ENCODE measurements at places on chromosomes 5 and 9.
A peak's percentile ranks its signal among the peaks of the same experiment; 100 is the strongest.

- peaks cover 16% of the 10 kb centered on the region for H3K4me1 ChIP-seq
- DNase-seq, result no peak
- peaks cover 49% of the 10 kb centered on the region for H3K27me3 ChIP-seq
- peaks cover 10% of the 10 kb centered on the region for H3K36me3 ChIP-seq
- H3K4me3 ChIP-seq, result peak overlapping the region; percentile 70
Measured at GRCh38 chr5:320524-321229, 837 bp upstream of the AHRR start.

- peaks cover 42% of the 10 kb centered on the region for H3K4me1 ChIP-seq
- peaks cover 18% of the 10 kb centered on the region for H3K36me3 ChIP-seq
- H3K27me3 ChIP-seq, result no peaks in the 10 kb centered on the region
- H3K27ac ChIP-seq, result peak overlapping the region; percentile 79
- no peak overlapping the region for H3K4me3 ChIP-seq
Measured at GRCh38 chr9:27565696-27566095, 7.6 kb downstream of the C9orf72 start.

GRCh38 chr9:8917956-8918739, 1118.6 kb upstream of the DMAC1 start:
- no peaks in the 10 kb centered on the region for H3K4me1 ChIP-seq
- no peak overlapping the region for H3K4me3 ChIP-seq

DNA sequence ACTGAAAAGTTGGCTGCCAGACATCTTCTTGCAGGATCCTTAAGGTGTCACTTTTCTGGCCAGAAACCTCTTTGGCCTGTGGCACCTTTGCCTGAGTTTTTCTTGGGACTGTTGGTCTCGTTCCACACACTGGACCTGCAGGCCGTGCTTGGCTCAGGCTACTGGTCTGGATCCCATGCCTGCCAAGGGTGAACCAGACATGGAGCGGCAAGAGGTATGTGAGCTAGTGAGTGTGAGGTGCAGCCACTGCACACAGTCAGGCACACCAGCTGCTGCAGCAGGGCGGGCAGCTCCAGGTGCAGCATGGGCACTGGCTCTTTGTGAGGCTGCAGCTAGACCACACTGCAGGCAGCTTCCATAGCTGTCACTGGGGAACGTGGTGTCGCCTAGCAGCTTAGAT, 47.9 kb downstream of the NDUFAF2 start:
- no peaks in the 10 kb centered on the region for H3K27me3 ChIP-seq
- peaks cover 7% of the 10 kb centered on the region for H3K4me1 ChIP-seq
- H3K4me3 ChIP-seq, result no peak overlapping the region
- no peak overlapping the region for H3K27ac ChIP-seq
- no peak for DNase-seq

DNA sequence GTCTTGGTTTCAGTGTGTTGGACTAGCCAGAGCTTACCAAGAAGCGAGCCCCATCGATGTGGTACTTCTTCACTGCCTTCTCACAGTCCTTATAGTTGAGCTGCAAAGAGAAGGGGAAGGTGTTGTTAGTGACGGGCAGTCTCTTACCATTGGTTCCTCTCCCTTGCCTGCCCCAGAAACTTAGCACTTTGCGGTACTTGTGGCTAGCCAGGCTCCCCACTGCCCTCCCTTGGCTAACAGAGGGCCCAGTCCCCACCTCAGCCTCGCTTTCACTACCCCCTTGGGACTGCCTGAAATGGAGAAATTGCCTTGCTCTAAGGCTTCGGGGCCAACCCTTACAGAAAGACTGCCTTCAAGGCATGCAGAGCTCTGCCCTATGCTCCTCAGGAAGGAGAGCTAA, 4.3 kb downstream of the LCP2 start:
- H3K4me3 ChIP-seq, result peak overlapping the region; percentile 100
- no peaks in the 10 kb centered on the region for H3K27me3 ChIP-seq
- H3K4me1 ChIP-seq, result peaks cover 97% of the 10 kb centered on the region

DNA sequence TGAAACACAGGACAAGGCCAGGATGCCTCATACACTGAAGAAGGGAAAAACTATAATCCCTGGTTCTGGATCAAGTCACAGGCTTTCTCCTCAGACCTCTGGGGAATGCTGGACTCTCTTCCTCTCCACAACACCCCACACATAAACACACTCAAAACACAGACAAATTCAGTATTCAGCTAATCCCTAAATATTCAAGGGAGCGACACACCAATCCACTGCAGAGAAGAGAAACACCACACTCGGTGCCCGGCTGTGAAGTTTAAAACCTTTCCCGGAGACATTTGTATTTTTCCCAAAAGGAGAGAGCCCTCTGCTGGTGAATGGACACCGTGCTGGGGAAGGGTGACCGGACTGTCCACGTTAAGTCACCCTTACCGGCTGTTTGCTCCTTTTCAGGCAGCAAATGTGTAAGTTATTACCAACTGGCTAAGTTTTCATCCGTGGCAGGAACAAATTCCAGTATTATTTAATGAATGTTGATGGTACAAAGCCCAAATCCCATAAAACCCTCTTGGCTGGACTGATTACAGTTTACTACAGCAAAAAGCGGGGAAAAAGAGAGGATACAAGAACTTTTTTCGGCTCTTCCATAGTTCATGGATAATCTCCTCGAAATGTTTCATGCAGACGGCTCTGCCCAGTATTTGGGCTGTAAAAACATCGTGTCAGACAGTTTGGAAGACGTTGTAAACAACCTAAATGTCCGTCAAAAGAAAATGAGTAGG, 130.9 kb upstream of the SLC30A5 start:
- no peak overlapping the region for H3K4me3 ChIP-seq
- DNase-seq, result no peak
- H3K36me3 ChIP-seq, result no peaks in the 10 kb centered on the region
- peaks cover 6% of the 10 kb centered on the region for H3K4me1 ChIP-seq
- H3K27me3 ChIP-seq, result no peaks in the 10 kb centered on the region

All from naive thymus-derived CD8-positive, alpha-beta T cell (primary cell).